ENCODE measurements at places on chromosomes 16 and 17. TPM values are rescaled to one million over a fixed set of nuclear protein-coding genes. Genes with fewer than 3 reads are reported as not detected.

The VTN gene
- total RNA-seq, result not detected

The ALOX12B gene
- not detected for total RNA-seq

The UMOD gene
- not detected for total RNA-seq

The KRT40 gene
- 0.39 TPM for total RNA-seq

The G6PC1 gene
- total RNA-seq, result 0.50 TPM

The PHKB gene
- 91.5 TPM for total RNA-seq

The DNAI2 gene
- total RNA-seq, result not detected

The SLC35G6 gene
- not detected for total RNA-seq

The FMNL1 gene
- total RNA-seq, result 12.2 TPM

The SSTR5 gene
- total RNA-seq, result not detected

The ITGAD gene
- not detected for total RNA-seq

The OTOA gene
- not detected for total RNA-seq

The FBXO39 gene
- total RNA-seq, result 0.20 TPM

The DCUN1D3 gene
- 12.4 TPM for total RNA-seq

The RNF222 gene
- total RNA-seq, result not detected

The TPSG1 gene
- 124 TPM for total RNA-seq

The CNTD1 gene
- total RNA-seq, result 1.2 TPM

The SYNRG gene
- 38.9 TPM for total RNA-seq

The TNFAIP1 gene
- total RNA-seq, result 34.6 TPM
